ENCODE measurements at places on chromosomes 1 and 21.
A peak's percentile ranks its signal among the peaks of the same experiment; 100 is the strongest.

- H3K27ac ChIP-seq: no peak overlapping the region
- H3K27me3 ChIP-seq: no peaks in the 10 kb centered on the region
- no peak for ATAC-seq
- H3K4me1 ChIP-seq: no peaks in the 10 kb centered on the region
- no peaks in the 10 kb centered on the region for H3K36me3 ChIP-seq
These were observed 106.2 kb upstream of the DPT start for GRCh38 chr1:168835176-168835575.

DNA sequence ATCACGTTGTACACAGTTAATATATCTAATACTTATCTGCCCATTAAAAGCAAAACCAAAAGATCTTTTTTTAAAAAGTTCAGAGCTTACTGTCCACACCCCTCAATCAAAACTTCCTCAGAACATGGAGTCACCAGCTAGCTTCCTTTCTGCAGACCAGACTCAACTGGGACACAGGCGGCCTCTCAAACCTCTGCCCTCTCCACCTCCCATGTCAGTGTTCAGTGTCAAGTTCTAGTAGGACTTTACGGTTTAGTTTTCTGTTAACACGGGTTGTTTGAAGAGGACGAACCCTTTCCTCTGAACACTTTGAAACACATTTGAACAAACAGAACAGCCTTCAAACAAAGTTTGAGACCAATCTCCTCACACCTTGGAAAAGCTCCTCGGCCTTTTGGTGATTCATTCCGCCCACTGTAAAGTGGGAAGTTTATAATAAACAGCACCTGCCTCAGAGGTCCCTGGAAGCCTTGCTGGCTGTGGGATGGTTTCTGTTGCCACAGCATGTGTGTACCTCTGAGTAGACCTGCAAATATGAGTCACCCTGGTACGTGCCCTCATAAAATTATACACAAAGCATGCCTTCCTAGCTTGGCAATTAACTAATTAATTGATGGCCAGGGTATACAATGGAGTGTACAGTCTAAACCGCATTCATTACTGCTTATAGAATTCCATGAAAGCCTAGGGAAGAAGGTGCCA lies 48.4 kb upstream of the SIPA1L2 start:
- no peaks in the 10 kb centered on the region for H3K36me3 ChIP-seq
- peaks cover 14% of the 10 kb centered on the region for H3K27me3 ChIP-seq
- no peak overlapping the region for H3K27ac ChIP-seq
- ATAC-seq: no peak

DNA sequence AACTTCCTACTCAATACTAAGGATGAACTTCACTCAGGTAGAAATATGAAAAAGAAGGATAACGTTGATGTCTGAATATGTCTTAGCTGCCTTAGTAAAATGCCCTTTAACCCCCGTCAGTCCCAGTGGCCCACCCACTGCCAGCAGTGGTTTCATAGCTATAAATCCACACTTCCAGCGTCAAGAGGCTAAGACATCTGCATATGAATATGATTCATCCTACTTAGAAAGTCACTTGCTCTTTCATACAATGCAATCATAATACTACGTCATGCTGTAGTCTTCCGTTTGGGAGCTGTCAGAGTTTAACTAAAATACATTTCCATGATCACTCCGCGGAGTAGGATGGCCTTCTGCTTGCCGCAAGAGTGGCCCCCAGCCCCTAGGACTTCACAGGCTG lies 247.3 kb downstream of the SDCCAG8 start:
- H3K4me3 ChIP-seq: no peak overlapping the region
- H3K27ac ChIP-seq: no peak overlapping the region
- H3K36me3 ChIP-seq: peaks cover 46% of the 10 kb centered on the region
- no peak for ATAC-seq

GRCh38 chr1:82837766-82838465 lies 1037.2 kb downstream of the ADGRL2 start:
- no peaks in the 10 kb centered on the region for H3K27me3 ChIP-seq
- no peaks in the 10 kb centered on the region for H3K4me1 ChIP-seq
- no peak overlapping the region for H3K27ac ChIP-seq
- H3K36me3 ChIP-seq: no peaks in the 10 kb centered on the region
- H3K4me3 ChIP-seq: no peak overlapping the region

GRCh38 chr1:89624314-89624713 lies 8.6 kb upstream of the LRRC8C start:
- peaks cover 12% of the 10 kb centered on the region for H3K4me1 ChIP-seq
- H3K27ac ChIP-seq: no peak overlapping the region
- ATAC-seq: no peak
- H3K27me3 ChIP-seq: no peaks in the 10 kb centered on the region

DNA sequence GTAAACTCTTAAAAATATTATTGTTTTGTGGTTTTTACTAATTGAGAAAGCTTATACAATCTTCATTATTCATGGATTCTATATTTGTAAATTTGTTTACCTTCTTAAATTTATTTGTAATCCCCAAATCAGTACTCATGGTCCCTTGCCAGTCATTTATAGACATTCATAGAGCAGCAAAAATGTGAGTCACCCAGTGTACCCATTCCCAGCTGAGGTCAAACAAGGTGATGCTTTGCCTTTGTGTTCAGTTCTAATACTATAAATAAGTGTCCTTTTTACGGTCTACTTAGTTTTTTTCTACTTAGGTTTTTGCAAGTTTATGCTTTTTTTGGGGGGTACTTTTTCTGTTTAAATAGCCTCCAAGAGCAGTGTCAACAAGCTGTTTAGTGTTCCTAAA lies 36.1 kb downstream of the SORT1 start:
- no peaks in the 10 kb centered on the region for H3K36me3 ChIP-seq
- H3K27ac ChIP-seq: no peak overlapping the region
- H3K4me3 ChIP-seq: no peak overlapping the region
- ATAC-seq: no peak
- no peaks in the 10 kb centered on the region for H3K4me1 ChIP-seq

DNA sequence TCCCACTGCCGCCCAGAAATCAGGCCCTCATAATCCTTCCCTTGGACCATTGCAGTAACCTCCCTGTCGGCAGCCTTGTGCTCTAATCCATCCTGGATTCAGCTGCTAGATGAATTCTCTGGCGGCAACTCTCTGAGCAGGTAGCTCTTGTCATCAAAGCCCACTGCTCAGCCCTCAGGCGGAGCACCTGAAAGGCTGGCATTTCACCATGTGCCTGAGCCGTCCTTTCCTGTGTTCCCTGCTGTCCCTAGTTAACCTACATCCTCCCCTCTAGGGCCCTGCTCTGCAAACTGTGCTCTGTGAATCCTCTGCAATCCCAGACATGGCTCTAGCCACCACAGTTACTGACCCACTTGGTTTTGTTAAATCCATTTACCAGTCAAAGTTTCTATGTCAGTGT lies 118.0 kb downstream of the KAZN start:
- H3K27ac ChIP-seq: no peak overlapping the region
- H3K4me3 ChIP-seq: no peak overlapping the region
- H3K4me1 ChIP-seq: no peaks in the 10 kb centered on the region
- peaks cover 12% of the 10 kb centered on the region for H3K27me3 ChIP-seq
- no peak for ATAC-seq
- no peaks in the 10 kb centered on the region for H3K36me3 ChIP-seq

DNA sequence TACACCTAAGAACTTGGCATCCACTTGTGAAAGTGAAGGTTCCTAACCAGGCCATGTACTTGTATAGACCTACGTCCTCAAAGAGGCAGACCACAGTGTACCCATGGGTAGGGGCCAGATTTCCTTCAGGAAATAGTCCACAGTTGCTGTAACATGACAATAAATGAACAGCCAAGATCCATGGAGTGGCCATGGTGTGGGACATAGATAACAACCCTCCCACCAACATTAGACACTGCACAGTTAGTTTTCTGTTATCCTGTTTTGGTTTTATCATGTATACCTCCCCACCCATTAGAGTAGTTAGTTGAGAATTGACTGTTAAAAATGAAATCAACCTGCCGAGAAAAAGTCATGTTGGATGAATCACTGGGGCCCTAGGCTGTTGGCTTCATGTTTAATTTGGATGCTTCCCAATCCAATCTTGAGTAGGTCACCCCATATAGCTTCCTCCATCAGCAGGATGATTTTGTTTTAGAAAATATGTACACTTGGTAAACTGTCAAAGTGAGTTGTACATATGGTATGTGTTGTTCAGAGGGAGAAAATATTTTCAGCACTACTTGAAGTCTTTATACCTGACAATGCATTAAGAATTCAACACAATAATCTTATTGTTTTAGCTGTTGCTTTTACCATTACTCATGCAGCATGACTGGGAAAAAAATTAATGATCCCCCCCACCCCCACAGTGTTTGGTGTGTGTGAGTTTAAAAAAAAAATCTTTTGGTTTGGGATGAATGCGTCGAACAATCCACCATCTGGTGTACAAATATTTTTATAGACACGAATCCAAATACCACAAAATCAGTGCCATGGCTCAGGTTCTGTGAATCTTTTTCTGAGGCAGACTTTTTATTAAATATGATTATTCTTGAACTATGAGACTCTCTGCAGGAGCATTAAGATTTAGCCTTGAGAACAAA lies 88.3 kb upstream of the ARHGAP29 start:
- H3K36me3 ChIP-seq: no peaks in the 10 kb centered on the region
- H3K4me1 ChIP-seq: no peaks in the 10 kb centered on the region
- ATAC-seq: no peak

GRCh38 chr1:53605181-53605580 lies 133.8 kb downstream of the GLIS1 start:
- no peak for ATAC-seq
- H3K27ac ChIP-seq: no peak overlapping the region
- H3K4me3 ChIP-seq: no peak overlapping the region
- H3K4me1 ChIP-seq: no peaks in the 10 kb centered on the region

DNA sequence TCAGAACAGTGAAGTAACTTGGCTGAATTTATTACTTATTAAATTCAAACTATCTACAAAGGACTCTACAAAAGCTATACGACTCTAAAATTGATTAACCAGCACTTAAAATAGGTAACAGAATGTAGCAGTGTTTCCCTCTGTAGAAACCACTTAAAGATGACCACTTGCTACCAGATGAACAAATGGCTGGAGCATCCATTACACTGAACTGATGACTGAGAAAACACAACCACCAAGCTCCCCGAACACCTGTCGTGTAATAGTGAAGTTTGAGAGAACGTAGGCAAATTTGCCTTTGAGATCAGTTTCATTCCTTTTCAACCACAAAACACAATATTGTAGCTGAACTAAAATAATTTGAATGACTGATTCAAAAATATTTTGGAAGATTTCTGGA lies 226.7 kb downstream of the KCNT2 start:
- no peaks in the 10 kb centered on the region for H3K4me1 ChIP-seq
- H3K27ac ChIP-seq: no peak overlapping the region
- H3K27me3 ChIP-seq: no peaks in the 10 kb centered on the region
- no peak overlapping the region for H3K4me3 ChIP-seq

DNA sequence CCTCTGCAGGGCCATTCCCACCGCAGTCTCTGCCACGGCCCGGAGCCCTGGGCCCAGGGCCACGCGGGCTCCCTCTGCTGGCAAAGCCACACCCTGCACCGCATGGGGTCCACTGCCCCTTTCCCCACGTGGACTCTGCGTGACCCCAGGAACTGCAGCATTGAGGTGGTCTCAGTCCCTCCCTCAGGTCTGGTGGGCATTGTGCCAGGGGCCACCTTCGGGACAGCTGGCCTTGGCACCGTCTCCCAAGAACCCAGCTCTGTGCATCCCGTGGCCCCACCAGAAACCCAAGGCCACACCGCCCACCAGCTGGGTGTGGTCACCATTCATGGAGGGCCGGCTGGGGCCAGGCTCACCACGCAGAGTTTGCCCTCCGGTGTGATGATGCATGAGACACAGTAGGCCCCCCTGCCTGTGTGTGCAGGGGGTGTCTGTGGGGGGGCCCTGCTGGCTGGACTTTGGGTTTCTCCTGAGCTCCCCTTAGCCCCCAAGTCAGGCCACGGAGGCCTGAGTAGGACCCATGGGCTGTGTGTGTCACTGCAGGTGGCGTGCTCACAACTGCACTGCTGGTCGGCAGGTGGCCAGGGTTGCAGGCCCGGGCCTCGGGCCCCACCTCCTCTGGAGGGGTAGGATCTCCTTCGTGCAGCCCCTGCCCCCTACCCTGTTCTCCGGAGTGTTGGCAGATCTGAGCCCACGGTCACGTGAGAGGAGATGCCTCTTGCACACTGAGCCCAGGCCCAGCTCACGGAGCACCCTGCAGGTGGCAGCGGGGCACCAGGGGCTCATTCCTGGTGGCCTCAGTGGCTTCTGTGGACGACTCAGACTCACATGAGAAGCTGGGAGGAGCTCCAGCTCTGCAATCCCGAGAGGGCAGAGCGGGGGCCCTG lies 5.8 kb downstream of the VWA1 start:
- H3K4me3 ChIP-seq: no peak overlapping the region
- peaks cover 60% of the 10 kb centered on the region for H3K27me3 ChIP-seq
- no peak overlapping the region for H3K27ac ChIP-seq
- H3K4me1 ChIP-seq: peaks cover 11% of the 10 kb centered on the region
- peak; percentile 63 for ATAC-seq

DNA sequence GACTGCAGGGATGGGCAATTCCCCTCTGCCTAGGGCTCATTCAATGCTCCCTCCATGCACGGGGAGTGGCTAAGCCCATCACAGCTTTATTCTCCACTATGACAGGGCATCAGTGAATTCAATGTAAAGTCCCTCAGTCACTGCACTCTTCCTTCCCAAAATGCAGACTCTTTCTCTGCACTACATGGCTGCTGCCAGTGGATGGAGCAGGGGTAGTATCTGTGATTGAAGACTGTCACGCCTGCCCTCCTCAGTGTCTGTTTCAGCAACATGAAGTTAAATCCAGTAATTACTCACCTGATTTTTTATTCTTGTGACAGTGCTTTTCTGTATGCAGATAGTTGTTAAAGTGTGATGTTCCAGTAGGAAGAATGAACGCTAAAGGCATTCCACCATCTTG lies 1323.2 kb downstream of the AMY1C start:
- no peaks in the 10 kb centered on the region for H3K27me3 ChIP-seq
- no peak overlapping the region for H3K4me3 ChIP-seq
- no peak for ATAC-seq
- H3K36me3 ChIP-seq: no peaks in the 10 kb centered on the region

DNA sequence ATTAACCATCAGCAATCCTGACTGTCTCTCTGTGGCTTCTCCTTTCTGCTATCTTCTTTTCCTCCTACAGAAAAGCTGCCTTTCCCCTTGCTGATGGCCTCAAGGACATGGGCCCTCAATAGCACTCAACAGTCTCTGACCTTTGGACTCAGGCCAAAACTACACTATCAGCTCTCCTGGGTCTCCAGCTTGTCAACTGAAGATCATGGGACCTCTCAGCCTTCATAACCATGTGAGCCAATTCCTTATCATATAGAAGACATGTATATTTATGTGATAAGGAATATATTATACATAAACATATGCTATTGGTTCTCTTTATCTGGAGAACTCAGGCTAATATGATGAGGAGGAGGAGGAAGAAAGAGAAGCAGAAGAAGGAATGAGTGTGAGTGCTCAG lies 91.8 kb upstream of the GJB5 start:
- ATAC-seq: no peak
- no peak overlapping the region for H3K4me3 ChIP-seq
- no peaks in the 10 kb centered on the region for H3K27me3 ChIP-seq
- no peak overlapping the region for H3K27ac ChIP-seq
- H3K4me1 ChIP-seq: no peaks in the 10 kb centered on the region
- H3K36me3 ChIP-seq: no peaks in the 10 kb centered on the region

DNA sequence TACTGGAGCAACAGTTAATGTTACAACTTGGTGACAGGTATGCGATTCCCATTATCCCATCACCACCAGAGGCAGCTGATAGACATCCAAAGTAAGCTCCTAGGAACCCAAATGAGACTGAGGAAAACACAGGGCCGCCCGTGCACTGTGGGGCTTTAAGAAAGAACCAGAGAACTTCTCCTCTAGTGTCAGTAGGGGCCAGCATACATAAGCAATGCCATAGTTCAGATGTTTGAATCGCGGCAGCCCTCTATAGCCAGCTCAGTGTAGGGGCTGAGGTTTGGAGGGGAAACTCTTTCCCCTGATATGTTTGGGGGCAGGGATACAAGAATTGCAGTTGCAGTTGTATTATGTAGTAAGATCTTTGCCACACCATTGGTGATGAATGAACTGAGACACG lies 593.3 kb upstream of the NCAM2 start:
- no peaks in the 10 kb centered on the region for H3K36me3 ChIP-seq
- H3K4me3 ChIP-seq: no peak overlapping the region
- no peak overlapping the region for H3K27ac ChIP-seq
- H3K4me1 ChIP-seq: no peaks in the 10 kb centered on the region

Data from stimulated activated memory B cell treated with anti-CD40 and anti-IgM and Interleukin-4, amounts not matched to agents 10 μg/mL and 1 μg/mL and 100 μg/mL, for 72 hours (primary cell).